ENCODE measurements at places on chromosomes 2 and 18. TPM values are rescaled to one million over a fixed set of nuclear protein-coding genes. Genes with fewer than 3 reads are reported as not detected.

Gene ITPRIPL1
- total RNA-seq = 3.7 TPM

Gene POTEI
- not detected for total RNA-seq

Gene HOXD3
- total RNA-seq = not detected

Gene AMER3
- not detected for total RNA-seq

Gene GRHL1
- total RNA-seq = 0.50 TPM

Gene EGR4
- total RNA-seq = not detected

Gene CASP10
- total RNA-seq = 1.5 TPM

Gene YPEL5
- 23.8 TPM for total RNA-seq

Gene IMP4
- 132 TPM for total RNA-seq

Gene NEDD4L
- total RNA-seq = 11.4 TPM

Gene GPR39
- total RNA-seq = 3.7 TPM

Gene TEX44
- total RNA-seq = not detected

Gene ZNF521
- 55.1 TPM for total RNA-seq

Gene SLC4A5
- under 0.01 TPM for total RNA-seq

Gene ANKRD29
- total RNA-seq = 0.89 TPM

Gene ADAM17
- total RNA-seq = 12.9 TPM

Gene ANKRD30BL
- not detected for total RNA-seq

Gene PELI1
- 2.4 TPM for total RNA-seq

Gene MOCOS
- total RNA-seq = 6.4 TPM

Gene EVX2
- not detected for total RNA-seq

Gene ECEL1
- not detected for total RNA-seq

Gene CFC1
- not detected for total RNA-seq

Gene CD302
- total RNA-seq = 5.0 TPM

Gene PTPN18
- total RNA-seq = 15.6 TPM

Gene SCN2A
- 1.2 TPM for total RNA-seq

Gene MOGAT1
- not detected for total RNA-seq

Gene NOL4
- not detected for total RNA-seq

Gene SPP2
- not detected for total RNA-seq

Gene GPR75
- 0.67 TPM for total RNA-seq

Gene UBR3
- total RNA-seq = 10.4 TPM

Gene CERKL
- 0.15 TPM for total RNA-seq

Gene NBEAL1
- total RNA-seq = 6.7 TPM

Gene LTBP1
- 357 TPM for total RNA-seq

Gene ABHD1
- total RNA-seq = not detected

Gene UGT1A8
- not detected for total RNA-seq

Gene ACKR3
- total RNA-seq = 0.15 TPM

Gene ALLC
- total RNA-seq = not detected

Gene SPC25
- total RNA-seq = 12.9 TPM

Gene SLC19A3
- total RNA-seq = 0.59 TPM

Gene DCDC2C
- not detected for total RNA-seq

Gene PAX8
- total RNA-seq = 0.17 TPM

Gene C1QL2
- not detected for total RNA-seq

Gene MROH2A
- total RNA-seq = not detected

Gene NCKAP5
- under 0.01 TPM for total RNA-seq

Gene RAB6C
- not detected for total RNA-seq

Gene TGFA
- total RNA-seq = not detected

Gene TPRKB
- total RNA-seq = 46.7 TPM

Gene SPHKAP
- total RNA-seq = not detected

Gene GORASP2
- total RNA-seq = 104 TPM

Gene CNPPD1
- total RNA-seq = 25.4 TPM

Gene TRIM43
- not detected for total RNA-seq

Gene CARF
- 2.7 TPM for total RNA-seq

Measured in bronchus fibroblast of lung (primary cell).